CD4-positive, alpha-beta T cell treated with Interleukin-2 at 100 ng/mL for 4 hours (primary cell): ENCODE measurements at places on chromosomes 7 and 10.

DNA sequence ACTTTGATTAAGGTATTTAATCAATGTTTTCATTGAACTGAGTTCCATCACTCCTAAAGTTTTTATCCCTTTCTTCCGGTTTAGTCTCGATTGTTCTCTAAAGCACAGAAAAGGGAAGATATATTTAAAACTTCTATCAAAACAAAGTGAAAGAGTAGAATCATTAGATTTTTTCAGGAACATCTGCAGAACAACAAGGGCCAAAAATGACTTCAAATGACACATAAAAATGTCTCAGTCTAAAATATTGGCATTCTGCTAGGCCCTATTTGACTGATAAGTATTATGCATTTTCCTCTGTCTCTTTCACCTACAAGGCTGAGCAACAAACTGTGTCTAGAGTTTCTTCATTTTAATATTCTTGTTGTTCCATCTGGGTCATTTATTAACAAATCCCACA is 899.5 kb upstream of the LRRTM3 start:
- no peak for DNase-seq

DNA sequence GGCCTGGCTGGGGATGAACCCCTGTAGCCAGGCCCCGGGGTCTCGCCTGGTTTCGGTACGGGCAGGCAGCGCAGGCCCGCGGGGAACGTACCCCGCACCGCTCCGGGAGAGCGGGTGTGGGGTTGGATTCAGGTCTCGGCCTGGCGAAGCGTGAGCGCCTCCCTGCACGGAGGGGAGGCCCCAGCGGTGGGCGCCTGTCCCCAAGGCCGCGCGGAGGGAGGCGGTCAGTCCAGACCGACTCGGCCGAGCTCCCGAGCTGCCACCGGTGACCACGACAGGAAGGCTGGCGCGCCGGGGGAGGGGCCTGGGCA is 378 bp upstream of the INPP5F start:
- DNase-seq = no peak

GRCh38 chr10:77746047-77746707 is 108.6 kb upstream of the KCNMA1 start:
- DNase-seq = no peak

DNA sequence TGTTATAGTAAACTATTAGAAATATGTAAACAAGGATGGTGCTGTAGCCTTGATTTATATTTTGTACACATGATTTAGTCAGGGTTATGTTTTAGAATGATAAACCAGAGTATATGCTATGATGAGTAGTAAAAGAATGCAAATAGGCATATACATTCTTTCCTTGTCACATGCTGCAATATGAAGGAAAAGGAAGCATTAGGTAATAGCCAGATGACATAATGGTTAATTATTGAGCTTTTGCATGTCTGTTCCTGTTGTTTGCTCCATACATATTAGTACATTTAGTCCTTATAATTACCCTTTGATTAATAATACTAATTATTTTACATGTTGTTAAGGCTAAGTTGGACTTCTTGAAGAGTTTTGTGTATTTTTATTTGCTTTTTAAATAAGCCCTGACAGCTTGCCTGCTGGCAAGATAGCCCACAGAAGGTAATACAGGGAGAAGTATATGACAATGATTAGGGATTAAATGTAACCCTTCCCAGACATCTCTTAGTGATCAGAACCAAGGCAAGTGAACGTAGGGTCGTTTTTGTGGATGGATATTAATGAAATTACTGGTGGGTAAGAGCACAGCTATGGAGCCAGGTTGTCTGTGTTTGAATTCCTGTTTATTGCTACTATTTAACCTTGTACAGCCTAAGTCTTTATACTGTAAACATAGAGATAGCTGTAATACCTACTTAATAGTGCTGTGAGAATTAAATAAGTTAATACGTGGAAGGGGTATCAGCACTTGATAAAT is 68.4 kb downstream of the PHTF2 start:
- DNase-seq = no peak

- DNase-seq = no peak
These were observed 38.9 kb upstream of the AMPH start for GRCh38 chr7:38669965-38670520.

GRCh38 chr7:2012981-2013380 is 219.8 kb downstream of the MAD1L1 start:
- no peak for DNase-seq

DNA sequence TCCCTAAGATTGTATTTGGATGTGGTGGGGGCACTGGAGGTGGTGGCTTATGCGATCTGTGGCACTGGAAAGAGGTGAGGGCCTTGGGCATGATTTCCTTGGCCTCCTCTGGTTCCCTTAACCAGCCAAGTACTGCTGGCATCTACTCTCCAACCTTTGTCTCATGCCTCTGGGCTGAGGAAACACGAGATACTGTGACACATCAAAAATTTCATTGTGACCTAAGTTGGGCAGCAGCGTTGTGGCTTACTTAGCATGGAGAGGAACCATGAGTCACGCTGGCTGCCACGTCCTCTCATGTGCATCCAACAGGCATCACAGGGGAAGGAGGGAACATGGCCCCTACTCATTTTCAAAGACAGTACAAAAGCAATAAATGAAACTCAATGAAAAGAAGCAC is 29.7 kb upstream of the GSDME start:
- DNase-seq = no peak

- no peak for DNase-seq
These were observed 8.4 kb upstream of the MARVELD1 start for GRCh38 chr10:97705006-97705670.

DNA sequence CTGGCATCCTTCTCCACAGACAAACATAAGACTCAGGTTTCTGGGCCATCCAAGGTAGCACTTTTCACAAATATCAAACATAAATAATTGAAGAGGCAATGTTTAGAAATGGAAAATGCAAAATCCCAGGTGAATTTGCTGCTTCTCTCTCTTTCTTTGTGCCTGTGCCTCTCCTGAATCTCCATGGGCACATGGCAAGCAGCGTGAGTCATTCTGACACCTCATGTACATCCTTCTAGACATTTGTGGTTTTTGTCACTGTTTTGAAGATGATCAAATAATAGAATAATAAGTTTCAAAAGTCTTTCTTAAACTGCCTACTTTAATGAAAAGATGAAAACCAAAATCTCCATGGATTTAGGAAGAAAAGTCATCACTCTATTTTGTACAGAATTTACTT is 60.3 kb upstream of the RAB11FIP2 start:
- no peak for DNase-seq

DNA sequence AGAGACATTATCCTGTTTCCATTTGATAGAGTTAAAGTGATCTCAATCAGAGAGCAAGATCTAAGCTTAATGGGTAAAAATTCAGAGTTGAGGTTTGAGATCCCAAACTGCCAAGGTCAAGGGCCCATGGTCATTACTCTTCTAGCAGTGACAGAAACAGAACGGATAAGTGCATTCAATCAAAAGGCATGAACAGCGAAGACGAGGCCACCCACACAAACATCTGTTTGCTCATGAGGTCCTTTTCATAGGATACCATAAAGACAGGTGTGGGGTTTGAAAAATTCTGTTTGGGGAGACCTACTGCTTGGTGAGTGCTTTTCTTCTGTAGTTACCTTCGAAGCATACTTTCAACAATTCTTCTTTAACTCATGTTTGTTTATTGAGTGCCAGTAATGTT is 58.3 kb downstream of the SEMA3C start:
- no peak for DNase-seq

- no peak for DNase-seq
These were observed 1.1 kb downstream of the GPRIN2 start for GRCh38 chr10:46555366-46555712.

DNA sequence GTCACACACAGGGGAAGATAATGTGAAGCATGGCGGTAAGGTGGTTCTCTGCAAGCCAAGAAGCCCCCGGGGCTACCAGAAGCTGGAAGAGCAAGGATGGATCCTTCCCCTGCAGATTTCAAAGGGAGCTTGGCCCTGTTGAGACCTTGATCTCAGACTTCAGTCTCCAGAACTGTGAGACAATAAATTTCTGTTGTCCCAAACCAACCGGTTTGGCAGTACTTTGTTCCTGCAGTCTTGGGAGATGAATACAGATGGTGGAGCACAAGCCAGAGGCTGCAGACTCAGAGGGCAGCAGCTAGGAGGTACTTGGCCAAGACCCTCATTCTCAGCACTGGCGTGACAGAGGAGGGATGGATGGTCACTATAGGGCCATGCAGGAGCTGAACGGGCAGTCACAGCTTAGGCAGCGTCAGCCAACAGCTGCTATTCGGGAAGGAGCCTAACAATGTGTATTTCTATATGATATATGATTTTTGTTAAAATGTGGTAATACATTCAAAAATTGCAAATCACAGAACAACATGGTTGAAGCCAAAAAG is 387.3 kb downstream of the TNS3 start:
- no peak for DNase-seq

DNA sequence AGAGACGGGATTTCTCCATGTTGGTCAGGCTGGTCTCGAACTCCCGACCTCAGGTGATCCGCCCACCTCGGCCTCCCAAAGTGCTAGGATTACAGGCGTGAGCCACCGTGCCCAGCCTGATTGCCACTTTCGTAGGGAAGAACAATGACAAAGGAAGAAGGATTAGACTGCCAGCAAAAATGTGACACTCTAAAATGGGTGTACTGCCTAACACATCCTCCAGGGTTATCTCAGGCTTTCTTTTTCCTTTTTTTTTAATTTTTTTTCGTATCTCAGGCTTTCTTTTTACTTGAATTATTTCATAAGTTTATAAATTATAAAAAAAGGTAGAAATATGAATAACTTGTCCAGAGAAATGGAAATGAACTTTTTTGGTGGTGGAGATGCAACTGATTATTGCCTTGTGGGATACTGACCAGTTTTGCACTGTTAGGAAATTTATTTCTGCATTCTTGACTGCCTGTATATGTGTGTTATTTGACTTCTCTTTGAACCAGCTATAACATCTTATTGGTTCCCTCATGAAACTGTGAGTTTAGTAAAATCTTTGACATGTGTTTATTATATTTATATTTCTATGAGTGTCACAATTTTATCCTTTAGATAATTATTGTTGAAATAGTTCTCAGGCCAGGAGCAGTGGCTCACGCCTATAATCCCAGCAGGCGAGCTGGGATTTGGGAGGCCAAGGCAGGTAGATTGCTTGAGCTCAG is 56.8 kb downstream of the XRCC2 start:
- no peak for DNase-seq

- DNase-seq = no peak
These were observed 51.6 kb downstream of the HIBADH start for GRCh38 chr7:27611059-27611458.

DNA sequence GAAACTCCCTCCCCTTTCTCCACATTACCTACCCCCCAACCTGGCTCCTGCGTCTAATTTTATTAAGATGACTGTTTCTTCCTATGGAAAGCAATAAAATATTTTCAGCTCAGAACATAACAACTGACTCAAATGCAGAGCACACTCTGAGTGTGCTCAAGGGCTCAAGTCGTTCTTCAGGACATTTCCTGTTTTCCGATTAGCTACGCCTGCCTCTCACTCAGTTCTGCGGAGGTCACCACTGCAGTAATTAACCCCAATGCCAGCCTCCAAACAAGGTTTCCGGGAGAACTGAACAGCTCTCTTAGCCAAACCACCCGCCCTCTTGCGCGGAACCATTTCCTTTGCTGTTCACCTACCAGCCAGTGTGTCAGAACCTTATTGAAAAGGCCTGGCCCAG is 19.3 kb downstream of the MYOF start:
- peak; percentile 17 for DNase-seq

- DNase-seq = no peak
These were observed 86.6 kb downstream of the ABLIM1 start for GRCh38 chr10:114571316-114571999.

DNA sequence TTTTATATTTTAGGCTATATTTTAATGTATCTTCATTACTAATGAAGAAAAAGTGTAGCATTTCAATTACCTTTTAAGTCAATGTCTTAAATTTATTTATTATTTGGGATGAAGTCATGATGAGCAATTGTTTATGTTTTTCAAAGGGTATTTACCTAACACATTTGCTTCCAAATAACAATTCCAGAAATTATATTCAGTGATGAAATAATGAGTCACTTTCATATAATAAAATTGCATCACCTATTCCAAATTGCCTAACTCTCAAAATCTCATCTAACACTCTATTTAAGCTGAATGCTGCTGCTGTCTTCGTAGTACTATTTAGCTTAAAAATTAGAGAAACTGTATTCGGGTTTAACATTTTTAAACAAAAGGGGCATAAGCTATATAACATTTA is 97.7 kb downstream of the PRKG1 start:
- DNase-seq = no peak

GRCh38 chr7:78587443-78588044 is 789.0 kb downstream of the PHTF2 start:
- DNase-seq = no peak

DNA sequence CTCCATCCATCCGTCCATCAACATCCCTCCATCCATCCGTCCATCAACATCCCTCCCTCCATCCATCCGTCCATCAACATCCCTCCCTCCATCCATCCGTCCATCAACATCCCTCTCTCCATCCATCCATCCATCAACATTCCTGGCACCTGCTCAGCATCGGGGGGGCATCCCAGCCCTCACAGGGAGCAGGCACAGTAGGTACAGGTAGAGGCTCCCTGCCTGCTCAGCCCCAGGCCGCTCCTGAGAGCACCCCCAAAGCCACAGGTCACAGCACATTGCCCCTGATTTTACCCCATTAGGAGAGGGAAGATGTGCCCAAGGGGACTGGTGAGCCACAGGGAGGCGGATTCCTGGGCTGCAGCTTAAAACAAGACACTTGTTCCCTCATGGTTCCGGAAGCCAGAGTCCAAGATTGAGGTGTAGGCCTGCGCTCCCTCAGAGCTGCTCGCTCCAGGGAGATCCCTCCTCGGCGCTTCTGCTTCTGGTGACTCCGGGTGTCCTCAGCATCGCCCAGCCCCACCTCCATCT is 21.1 kb upstream of the CFAP46 start:
- DNase-seq = no peak

DNA sequence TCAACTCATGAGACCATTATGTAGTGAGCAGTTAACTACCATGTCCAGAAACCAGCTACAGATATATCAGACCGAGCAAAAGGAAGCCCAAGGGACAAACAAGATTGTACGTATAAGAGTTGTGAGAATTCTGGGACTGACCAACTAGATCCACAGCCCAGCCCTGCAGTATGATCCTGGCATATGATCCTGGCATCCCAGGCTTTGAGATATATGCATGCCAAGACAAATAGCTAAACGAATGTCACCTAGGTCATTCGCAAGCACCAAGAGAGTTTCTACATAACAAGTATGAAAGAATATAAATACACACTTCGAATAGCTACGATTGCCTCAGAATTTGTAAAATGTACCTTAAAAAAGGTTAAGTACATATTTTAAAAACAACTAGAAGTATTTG is 56.4 kb upstream of the PMPCB start:
- no peak for DNase-seq
